Lung microvascular endothelial cell (primary cell): ENCODE measurements at places on chromosomes 7 and 10. TPM values are rescaled to one million over a fixed set of nuclear protein-coding genes. Genes with fewer than 3 reads are reported as not detected.

NUTM2B gene
- 0.20 and 0.44 TPM in 2 replicates for total RNA-seq

IFT22 gene
- 9.5 and 10.0 TPM in 2 replicates for total RNA-seq

ASB10 gene
- not detected in 2 replicates for total RNA-seq

TEX36 gene
- not detected in 2 replicates for total RNA-seq

COX15 gene
- 25.0 and 30.7 TPM in 2 replicates for total RNA-seq

MBL2 gene
- not detected in 2 replicates for total RNA-seq

TRIM73 gene
- total RNA-seq = 0.44 and 1.2 TPM in 2 replicates

PTPRZ1 gene
- not detected in 2 replicates for total RNA-seq

SPAM1 gene
- total RNA-seq = not detected in 2 replicates

HYAL4 gene
- total RNA-seq = 0.20 and 0.44 TPM in 2 replicates

CHST3 gene
- total RNA-seq = 5.4 and 6.9 TPM in 2 replicates

ERVW-1 gene
- total RNA-seq = not detected in 2 replicates

INHBA gene
- total RNA-seq = 0.40 and 1.5 TPM in 2 replicates

DOCK4 gene
- 57.1 and 58.6 TPM in 2 replicates for total RNA-seq

LRGUK gene
- total RNA-seq = under 0.01 TPM in 2 replicates

STEAP1 gene
- total RNA-seq = 1.8 and 10.7 TPM in 2 replicates
